GM20000 (cell line): ENCODE measurements at places on chromosomes 11 and 22.

DNA sequence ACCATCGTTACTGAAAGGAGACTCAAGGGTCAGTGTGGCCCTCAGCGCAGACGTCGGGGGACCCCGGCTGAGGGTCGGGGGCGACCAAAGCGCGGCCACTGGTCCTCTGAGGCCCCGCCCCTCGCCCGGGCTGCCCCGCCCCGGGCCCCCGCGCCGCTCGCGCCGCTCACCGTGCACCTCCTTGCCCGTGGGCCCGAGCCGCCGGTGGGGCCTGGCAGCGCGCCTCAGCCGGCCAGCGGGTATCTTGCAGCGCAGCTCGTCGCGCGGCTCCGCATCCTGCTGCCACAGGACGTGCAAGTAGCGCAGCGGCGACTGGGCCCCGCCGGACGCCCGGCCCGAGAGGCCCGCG lies 419 bp downstream of the ANKRD54 start:
- DNase-seq = peak; percentile 73

GRCh38 chr11:128453444-128454336 lies 133.7 kb downstream of the ETS1 start:
- DNase-seq = no peak

GRCh38 chr11:1072821-1073231 lies 1.8 kb upstream of the MUC2 start:
- no peak for DNase-seq

DNA sequence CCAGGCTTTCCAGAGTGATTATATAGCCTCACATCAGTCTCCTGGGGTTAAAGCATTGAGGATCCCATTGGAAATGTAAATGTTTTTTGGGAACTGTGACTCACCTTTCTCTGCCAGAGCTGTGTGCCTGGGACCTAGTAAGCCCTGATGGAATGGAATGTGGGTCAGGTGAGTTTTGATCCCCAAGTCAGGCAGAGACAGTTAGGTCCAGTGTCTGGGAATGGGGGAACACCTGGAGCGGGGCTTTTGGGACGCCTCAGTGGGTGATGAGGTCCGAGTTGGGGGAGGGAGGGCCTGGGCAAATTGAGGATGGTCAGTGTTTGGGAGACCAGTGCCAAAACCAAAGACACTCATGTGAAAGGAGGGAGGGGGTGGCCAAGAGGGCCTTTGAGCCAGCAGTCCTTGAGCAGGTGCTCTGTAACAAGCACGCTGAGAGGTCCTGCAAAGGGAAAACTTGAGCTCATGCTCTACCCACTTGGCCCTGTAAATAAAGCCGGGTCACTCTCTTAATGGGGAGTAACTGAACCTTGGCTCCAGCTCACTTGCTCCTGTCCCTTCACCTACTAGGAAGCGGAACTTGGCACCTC lies 104.7 kb downstream of the NAV2 start:
- no peak for DNase-seq

DNA sequence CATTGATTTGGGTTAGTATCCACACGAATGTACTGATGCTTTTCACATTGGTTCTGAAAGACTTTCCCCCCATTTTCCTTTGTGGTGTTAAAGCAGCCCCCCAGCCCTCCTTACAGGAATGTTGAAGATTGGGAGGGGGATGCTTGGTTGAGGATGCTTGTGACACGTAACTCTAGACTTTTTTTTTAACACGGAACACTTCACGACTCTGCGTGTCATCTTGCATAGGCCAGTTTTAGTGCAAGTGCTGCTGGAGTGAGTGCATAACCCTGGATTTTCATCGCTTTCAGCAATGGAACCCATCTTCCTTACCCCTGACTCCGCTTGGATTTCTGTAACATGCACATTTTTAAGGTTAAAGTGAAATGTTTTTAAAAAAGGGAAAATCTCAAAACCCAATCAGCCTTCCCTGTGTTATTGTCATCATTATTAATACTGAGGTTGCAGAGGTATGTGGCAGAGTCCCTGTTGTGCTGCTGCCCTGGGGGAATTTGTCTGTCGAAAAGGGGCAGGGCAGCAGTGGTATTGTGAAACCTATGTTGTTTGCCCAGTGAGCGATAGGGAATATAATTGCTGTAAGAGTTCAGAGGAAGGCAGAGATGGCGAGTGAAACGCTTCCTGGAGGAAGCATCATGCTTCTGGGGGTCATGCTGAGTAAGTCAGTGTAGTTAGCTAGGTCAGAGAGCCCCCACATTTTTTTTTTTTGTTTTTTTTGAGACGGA lies 12.1 kb downstream of the CECR2 start:
- no peak for DNase-seq

DNA sequence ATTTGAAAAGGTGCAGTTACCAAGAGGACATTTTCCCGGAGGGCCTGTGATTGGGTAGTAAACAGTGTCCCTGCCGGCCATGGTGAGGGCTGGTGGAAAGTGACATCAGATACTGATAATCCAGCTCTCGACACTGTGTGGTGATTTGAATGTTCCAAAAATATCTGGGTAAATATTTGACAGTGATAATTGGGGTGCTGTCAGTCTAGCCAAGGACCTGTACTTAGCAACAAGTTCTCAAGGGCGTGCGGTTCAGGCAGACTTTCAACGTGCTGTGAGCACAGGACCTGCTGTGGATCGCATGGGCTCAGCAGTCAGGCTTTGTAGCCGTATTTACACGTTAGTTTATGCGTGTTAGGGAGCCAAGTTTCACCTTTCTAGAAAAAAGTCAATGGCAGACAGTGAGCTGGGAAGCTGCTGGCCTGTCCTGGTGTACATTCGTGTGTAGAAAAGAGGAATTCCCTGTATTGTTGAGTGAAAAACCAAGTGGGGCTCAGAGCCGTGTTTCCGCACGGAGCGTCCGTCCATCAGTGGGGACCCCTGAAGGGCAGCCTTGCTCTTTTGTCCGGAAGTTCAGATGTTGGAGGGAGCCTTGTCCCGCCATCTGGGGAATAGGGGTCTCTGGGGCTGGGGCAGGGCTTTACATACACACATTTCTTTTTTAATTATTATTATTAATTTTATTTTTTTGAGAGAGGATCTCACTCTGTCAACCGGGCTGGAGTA lies 11.3 kb downstream of the TRMU start:
- DNase-seq = no peak

- no peak for DNase-seq
Measured at GRCh38 chr11:30533445-30533947, 52.7 kb downstream of the MPPED2 start.

DNA sequence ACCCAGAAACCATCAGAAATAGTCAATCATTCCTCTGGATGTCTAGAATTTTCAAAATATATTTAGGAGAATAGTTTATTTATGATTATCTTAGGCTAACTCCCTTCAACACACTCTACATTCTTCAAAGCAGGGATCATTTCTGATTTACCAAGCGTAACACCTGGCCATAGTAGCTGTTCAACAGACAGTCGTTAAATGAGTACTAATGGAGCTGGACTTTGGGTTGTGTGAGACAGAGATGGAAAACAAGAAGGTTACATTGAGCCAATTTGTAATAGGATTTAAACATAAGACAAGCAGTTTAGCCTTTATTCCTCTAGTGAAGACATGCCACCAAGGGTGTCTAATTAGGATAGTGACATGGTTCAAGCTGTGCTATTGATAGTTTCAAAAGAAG lies 129.2 kb upstream of the ANO3 start:
- DNase-seq = no peak

GRCh38 chr22:20857838-20858614 lies 585 bp downstream of the PI4KA start:
- peak; percentile 87 for DNase-seq

- no peak for DNase-seq
Measured at GRCh38 chr11:134504146-134504905, 92.3 kb upstream of the B3GAT1 start.

DNA sequence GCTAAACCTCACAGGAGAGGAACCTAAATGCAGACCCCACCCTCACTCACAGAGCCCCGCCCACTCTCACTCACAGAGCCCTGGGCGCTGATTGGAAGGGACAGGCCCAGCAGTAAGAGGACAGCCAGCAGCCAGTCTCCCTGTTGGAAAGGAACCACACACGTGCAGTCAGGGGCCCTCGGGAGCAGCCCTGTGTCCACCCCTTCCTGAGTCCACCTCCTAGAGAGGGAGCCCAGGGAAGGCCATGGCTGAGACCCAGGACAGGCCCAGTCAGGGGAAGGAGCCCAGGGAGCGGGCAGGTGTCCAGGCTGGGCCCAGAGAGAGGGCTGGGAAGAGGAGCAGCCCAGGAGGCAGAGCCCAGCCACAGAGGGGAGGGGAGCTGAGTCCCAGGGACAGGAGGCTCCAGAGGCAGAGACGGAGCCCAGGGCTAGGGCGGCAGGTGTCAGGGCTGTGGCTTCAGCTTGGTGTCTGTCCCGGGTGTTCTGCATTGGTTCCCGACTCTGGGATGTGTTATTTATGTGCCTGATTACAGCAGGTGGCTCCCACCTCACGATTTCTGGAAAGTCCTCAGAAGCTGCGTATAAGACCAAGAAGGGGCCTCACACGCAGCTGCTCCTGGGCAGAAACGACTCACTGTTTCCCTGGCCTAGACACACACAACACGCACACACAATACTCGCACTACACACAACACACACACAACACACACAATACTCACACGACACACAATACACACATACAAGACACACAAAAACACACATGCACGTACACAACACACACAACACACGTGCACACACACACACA lies 9.0 kb upstream of the APOBEC3H start:
- DNase-seq = no peak

GRCh38 chr11:78218707-78219492 lies 30.2 kb downstream of the USP35 start:
- DNase-seq = no peak

DNA sequence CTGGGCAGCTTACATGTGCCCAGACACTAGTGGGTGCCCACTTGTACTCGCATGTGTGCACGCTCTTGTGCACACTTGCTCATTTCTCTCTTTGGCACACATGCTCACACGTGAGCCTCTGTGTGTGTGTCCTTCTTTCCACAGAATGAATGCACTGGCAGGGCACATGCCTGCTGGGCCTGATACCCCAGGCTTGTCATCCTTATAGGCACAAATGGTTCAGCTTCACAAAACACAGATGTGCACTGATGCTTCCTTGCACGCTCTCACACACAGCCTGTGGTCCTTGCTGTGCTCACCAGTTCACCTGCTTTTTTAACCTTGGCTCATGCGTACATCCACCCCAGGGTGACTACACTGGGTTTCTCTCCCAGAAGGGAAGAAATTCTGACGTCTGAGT lies 174.8 kb downstream of the BUD13 start:
- no peak for DNase-seq

DNA sequence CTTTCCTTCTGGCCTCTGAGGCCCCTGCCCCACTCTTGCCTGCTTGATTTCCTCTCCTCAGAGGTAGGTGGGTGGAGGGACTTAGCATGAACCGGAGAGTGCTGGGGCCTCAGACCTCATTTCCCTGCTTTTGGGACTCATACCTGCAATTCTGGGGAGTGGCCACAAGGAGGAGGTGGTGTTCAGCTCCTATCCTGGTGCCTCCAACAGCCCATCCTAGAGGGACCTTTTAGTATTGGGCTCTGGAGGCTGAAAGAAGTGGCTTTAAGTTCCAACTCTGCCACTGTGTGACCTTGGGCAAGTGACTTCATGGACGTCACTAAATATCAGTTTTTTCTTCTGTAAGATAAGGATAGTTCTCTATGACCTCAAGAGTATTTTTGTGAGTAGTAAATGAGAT lies 98.6 kb downstream of the KIAA1671 start:
- no peak for DNase-seq

DNA sequence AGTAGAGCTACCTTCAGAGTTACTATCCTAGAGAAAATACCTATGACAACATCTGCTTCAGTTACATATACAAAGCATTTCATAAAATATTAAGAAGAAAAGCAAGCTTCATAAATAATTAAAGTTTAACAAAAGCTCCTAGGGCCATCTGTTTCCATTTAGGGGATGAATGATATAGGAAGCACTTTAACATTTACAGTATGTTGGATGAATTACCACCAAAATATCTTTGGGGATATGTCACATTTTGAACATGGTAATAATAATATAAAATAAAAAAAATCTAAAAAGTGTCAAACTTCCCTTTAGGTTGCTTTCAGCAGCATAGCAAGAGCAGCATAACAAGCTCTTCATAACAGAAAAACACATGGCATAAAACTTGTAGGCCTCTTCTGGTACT lies 104.6 kb downstream of the ATG16L2 start:
- no peak for DNase-seq

- no peak for DNase-seq
Measured at GRCh38 chr11:129699711-129700304, 115.8 kb upstream of the TMEM45B start.

DNA sequence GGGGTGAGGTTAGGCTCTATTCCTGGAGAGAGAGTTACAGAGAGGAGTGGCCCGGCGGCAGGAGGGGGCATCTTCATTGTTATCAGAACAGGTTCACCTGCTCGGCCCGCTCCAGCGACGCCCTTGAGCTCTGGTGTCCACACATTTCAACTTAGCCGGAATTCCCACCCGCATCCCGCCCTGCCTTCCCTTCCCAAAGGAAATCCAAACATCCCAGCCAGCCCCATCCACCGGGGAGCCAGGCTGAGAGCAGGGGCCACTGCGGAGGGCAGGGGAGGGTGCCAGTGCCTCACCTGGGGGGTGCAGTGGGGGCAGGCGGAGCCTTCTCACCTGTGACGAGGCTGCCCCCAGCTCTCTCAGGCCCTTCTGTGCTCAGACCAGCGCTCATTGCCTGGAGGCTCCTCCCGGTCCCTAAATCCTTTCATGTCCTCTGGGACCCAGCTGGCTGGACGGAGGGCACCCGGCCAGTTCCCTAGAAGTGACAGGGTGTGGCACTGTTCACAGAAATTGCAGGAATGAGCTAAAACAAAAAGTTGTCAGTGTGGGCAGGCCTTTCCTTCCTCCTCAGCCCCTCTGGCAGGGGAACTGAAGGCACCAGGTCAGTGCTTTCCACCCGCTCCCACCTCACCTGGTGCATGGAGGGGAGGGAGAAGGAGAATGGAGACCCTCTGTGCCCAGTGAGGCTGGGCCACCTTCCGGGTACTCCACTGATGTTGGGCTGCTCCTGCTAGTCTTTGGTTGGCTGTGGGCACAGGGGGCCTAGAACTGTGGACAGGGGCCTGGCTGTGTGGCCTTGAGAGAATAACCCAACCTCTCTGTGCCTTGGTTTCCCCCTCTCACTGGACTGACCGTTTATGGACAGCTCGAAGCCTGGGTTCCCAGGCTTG lies 2.2 kb upstream of the MRGPRG start:
- DNase-seq = no peak

- no peak for DNase-seq
Measured at GRCh38 chr11:82814379-82814778, 80.7 kb upstream of the FAM181B start.

DNA sequence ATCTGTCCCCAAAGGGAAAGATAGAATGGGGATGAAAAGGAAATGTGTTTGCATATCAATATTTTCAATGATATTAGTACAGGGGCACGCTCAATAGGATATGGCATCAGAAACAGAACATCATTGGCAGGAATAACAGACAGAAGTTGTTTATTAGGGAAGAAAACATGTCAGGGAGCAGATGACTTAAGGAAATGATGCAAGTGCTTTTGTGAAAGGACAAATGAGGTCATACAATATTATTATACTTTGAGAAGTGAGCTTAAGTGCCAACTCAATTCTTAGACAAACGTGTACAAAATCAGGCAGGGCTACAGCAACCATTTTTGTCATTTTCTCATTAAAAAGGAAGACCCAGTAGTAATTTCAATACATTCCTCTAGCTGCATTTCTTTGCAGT lies 388.4 kb downstream of the SOX6 start:
- no peak for DNase-seq
